Activated naive CD4-positive, alpha-beta T cell treated with anti-CD3 and anti-CD28 coated beads for 36 hours (primary cell): ENCODE measurements at places on chromosomes 2 and 18. TPM values are rescaled to one million over a fixed set of nuclear protein-coding genes. Genes with fewer than 3 reads are reported as not detected.

The KHK gene
- 10.2 TPM for total RNA-seq

The DOCK10 gene
- total RNA-seq: 137 TPM

The INPP5D gene
- 51.0 TPM for total RNA-seq

The RNU2-63P gene
- total RNA-seq: 13.1 TPM

The CCDC195 gene
- not detected for total RNA-seq

The SLC4A5 gene
- 1.1 TPM for total RNA-seq

The B4GALT6 gene
- 3.6 TPM for total RNA-seq

The REG3G gene
- total RNA-seq: not detected

The RUFY4 gene
- 1.8 TPM for total RNA-seq

The UBE2E3 gene
- 29.5 TPM for total RNA-seq

The GRB14 gene
- not detected for total RNA-seq

The CD207 gene
- not detected for total RNA-seq

The TXNL1 gene
- total RNA-seq: 68.6 TPM

The EGR4 gene
- 0.12 TPM for total RNA-seq

The CRYBA2 gene
- total RNA-seq: not detected

The LHCGR gene
- not detected for total RNA-seq

The NCKAP5 gene
- total RNA-seq: not detected

The CHRNG gene
- total RNA-seq: not detected
